ENCODE measurements at places on chromosomes 12 and 14. TPM values are rescaled to one million over a fixed set of nuclear protein-coding genes. Genes with fewer than 3 reads are reported as not detected.

- H3K27ac ChIP-seq: no peak overlapping the region
- no peaks in the 10 kb centered on the region for H3K36me3 ChIP-seq
- H3K27me3 ChIP-seq: no peaks in the 10 kb centered on the region
- no peaks in the 10 kb centered on the region for H3K4me1 ChIP-seq
- no peak for DNase-seq
These were observed 12.6 kb upstream of the DIO2 start for GRCh38 chr14:80223696-80224465.

DNA sequence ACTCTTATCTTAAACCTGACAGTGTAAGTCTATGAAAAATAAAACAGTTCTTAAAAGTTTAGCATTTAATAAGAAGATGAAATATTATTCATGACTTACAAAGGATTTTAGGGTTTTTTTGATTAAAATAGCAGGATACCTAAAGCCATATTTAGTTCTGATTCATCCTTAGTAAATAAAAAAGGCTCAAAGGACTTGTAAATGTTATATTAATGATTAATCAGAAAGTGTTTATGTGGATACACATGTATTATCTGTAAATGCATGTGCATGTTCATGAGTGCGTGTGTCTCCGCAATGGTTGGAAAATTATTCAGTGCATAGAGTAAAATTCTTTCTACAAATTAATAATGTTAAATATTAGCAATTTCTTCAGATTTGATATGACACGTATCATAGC is 4.4 kb downstream of the KLRF1 start:
- H3K27me3 ChIP-seq: no peaks in the 10 kb centered on the region
- H3K4me3 ChIP-seq: no peak overlapping the region
- no peaks in the 10 kb centered on the region for H3K36me3 ChIP-seq
- H3K4me1 ChIP-seq: no peaks in the 10 kb centered on the region

DNA sequence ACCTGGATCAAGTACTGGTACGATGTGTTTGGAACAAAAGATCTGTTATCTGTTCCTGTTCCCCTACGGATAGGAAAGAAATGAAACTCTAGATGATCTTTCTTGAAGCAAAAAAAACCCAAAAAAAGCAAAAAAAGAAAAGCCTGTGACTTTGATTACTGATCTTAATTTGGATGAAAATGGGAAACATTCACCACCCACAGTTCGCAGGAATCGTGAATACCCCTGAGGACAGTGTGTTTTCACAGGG is 138.7 kb upstream of the LMNTD1 start:
- no peaks in the 10 kb centered on the region for H3K36me3 ChIP-seq
- H3K4me1 ChIP-seq: no peaks in the 10 kb centered on the region
- DNase-seq: no peak
- H3K4me3 ChIP-seq: no peak overlapping the region

DNA sequence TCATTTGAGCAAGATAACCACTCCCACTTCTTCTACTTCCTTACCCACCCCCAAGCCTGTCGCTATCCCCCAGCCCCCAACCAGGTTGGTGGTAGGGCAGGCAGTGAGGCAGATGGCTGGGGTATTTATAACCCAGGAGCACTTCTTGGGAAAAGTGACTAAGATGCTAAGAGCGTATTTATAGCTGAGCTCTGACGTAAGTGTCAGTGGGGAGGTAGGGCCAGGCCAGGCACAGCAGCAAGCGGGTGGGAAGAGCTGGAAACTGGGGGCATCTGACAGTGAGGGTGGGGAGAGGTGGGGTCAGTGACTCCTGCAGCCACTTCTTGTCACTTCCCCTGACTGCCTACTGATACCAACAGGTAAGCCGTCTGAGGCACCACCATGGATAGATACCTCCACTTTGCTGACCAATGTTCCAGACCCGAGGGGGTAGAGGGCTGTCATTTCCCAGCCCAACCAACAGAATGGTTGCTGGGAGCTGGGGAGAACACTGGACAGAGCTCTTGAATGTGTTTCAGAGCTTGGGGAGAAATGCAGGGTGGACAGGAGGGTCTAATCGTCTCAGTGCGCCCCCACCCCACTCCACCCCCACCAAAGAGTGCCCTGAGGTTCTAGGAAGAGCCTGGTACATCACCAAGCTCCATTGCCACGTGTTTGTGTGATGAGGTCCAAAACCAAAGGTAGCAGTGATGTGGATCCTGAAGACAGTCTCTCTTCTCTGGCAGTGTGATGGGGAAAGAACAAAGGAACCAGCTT is 2.7 kb upstream of the INHBE start:
- no peaks in the 10 kb centered on the region for H3K27me3 ChIP-seq
- H3K27ac ChIP-seq: no peak overlapping the region
- no peak for DNase-seq
- H3K4me1 ChIP-seq: peaks cover 5% of the 10 kb centered on the region
- H3K36me3 ChIP-seq: no peaks in the 10 kb centered on the region

GRCh38 chr14:59305231-59305630 is 116.8 kb downstream of the DAAM1 start:
- no peak overlapping the region for H3K4me3 ChIP-seq
- H3K36me3 ChIP-seq: no peaks in the 10 kb centered on the region
- DNase-seq: no peak
- no peaks in the 10 kb centered on the region for H3K27me3 ChIP-seq
- no peaks in the 10 kb centered on the region for H3K4me1 ChIP-seq

DNA sequence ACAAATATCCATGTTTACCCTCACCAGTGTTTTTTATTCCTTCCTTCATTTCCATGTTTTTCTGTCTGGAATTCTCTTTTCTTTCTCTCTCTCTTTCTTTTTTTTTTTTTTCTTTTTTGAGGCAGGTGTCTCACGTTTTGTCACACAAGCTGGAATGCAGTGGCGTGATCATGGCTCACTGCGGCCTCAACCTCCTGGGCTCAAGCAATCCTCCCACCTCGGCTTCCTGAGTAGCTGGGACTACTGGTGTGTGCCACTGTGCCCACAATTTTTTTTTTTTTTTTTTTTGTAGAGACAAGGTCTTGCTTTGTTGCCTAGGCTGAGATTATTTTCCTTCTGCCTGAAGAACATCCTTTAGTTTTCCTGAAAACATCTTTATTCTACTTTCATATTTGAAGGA is 15.0 kb upstream of the AMIGO2 start:
- no peak overlapping the region for H3K4me3 ChIP-seq
- peaks cover 4% of the 10 kb centered on the region for H3K4me1 ChIP-seq
- no peaks in the 10 kb centered on the region for H3K27me3 ChIP-seq

DNA sequence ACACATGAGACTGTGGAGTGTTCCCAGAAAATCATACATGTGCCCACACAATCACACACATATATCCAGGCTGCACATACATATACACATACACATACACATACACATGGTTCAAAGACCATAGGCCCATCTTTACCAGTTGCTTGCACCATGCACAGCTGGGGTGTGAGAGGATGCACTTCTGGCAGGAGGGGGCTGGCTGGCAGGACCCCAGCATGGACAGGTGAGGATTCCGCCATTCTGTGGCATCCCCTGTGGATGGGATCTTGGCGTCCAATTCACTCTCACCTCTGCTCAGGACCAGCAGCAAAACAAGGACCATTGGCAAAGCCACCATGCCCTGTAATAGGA is 7.0 kb downstream of the ITGB7 start:
- peaks cover 31% of the 10 kb centered on the region for H3K36me3 ChIP-seq
- H3K4me1 ChIP-seq: peaks cover 67% of the 10 kb centered on the region
- H3K27ac ChIP-seq: peak overlapping the region; percentile 75

DNA sequence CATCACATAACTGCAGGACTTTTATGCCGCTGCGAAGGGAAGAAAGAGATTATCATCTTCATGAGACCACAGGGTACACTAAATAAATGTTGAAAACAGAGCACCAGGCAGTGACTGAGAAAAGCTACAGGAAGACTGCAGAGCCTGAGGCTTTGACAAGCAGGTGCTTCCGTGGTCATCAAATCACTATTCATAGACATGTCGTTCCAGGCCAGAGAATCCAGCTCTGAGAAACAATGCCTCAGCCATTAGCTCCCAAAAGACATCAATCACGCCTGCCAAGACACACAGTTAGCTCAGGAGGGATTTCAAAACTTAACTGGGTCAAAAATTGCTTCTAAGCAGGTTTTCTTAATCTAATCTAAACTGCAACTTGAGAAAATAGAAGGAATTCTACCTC is 47.2 kb upstream of the GARIN6 start:
- H3K4me1 ChIP-seq: no peaks in the 10 kb centered on the region
- no peaks in the 10 kb centered on the region for H3K36me3 ChIP-seq
- H3K27me3 ChIP-seq: no peaks in the 10 kb centered on the region
- no peak overlapping the region for H3K4me3 ChIP-seq

DNA sequence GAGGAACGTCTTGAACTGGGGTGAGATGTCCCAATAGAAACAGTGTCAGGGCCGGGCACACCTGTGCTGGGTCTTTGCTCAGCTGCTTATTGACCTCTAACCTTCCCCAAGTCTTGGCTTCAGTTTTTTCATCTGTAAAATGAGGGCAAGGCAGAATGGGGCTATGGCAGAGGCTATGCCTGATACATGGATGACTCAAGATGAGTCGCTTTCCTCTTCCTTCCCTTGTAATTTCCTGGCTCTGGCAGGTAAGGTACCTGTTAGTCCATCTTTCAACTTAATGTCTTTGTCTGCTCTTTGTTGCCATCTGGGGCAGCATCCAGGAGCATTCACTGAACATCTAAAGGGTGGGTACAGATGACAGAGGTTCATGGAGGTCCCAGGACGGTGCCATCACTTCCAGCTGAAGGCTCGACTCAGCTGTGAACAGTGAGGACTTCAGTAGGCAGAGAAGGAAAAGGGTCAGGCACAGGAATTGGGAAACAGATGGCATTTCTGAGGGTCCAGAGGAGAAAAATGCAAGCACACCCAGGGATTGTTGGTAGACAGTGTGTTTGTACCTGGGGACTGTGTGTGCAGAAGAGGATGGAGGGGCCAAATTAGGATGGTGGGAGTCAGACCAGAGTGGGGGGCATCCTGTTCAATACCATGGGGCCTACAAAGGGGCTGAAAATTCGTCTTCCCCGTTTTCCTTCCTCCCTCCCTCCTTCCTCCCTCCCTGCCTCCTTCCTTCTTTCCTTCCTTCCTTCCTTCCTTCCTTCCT is 268.3 kb downstream of the VRK1 start:
- no peaks in the 10 kb centered on the region for H3K36me3 ChIP-seq
- H3K27ac ChIP-seq: no peak overlapping the region
- no peak overlapping the region for H3K4me3 ChIP-seq
- H3K27me3 ChIP-seq: no peaks in the 10 kb centered on the region
- H3K4me1 ChIP-seq: no peaks in the 10 kb centered on the region
- DNase-seq: no peak

DNA sequence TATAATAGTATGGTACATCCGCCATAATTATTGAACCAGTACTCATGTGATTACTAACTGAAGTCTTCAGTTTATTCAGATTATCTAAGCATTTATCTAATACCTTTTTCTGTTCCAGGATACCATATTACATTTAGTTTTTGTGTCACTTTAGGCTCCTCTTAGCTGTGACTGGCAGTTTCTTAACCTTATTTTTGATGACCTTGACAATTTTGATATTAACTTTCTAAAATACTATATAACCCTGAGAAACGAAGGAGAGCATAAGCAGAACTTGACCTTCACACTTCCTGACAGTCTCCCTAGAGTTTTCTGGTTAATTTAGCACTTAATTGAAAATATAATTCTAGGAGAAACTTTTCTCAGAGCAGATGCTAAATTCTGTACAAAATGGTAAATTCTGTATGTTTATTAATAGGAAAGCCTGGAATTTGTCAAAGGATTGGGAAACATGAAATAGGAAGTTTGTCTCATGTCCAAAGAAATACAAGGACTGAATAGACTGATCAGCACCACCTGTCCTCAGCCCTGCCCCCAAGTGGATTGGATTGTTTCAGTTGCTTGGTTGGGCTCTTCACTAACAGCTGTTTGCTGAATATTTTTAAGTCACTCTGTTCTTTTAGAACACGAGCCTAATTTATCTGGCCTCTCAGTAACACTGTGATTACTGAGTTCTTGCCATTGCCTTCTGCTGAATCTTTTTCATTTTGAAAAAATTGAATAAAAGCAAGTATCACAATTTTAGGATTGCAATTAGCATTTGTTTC is 6.0 kb downstream of the BICDL1 start:
- no peaks in the 10 kb centered on the region for H3K27me3 ChIP-seq
- H3K4me3 ChIP-seq: no peak overlapping the region
- no peak for DNase-seq
- H3K36me3 ChIP-seq: peaks cover 23% of the 10 kb centered on the region
- H3K4me1 ChIP-seq: peaks cover 10% of the 10 kb centered on the region
- H3K27ac ChIP-seq: no peak overlapping the region

DNA sequence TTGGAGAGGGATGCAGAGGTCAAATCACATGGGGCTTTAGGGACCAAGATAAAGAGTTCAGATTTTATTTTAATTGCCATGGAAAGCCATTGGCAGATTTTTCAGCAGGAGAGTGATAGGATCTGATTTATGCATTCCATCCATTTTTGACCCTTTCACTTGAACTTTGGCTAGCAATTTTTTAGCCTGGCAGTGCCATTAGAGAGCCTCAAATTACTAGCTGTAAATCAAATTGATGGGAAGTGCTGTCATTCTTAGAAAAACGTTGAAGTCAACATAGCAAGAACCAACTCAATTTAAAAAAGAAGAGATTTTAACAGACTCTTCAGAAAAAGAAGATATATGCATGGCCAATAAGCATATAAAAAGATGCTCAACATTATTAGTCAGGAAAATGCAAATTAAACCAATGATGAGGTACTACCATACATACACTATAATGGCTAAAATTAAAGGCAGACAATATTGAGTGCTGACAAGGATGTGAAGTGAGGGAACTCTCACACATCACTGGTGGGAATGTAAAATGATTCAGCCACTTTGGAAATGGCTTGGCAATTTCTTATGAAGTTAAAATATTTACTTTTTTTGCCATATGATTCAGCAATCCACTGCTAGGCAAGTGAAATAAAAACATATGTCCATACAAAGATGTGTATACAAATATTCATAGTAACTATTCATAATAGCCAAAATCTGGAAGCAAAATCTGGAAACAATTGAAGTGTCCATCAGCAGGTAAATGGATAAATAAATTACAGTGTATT is 89.7 kb downstream of the PTCSC3 start:
- no peaks in the 10 kb centered on the region for H3K27me3 ChIP-seq
- no peak for DNase-seq
- H3K27ac ChIP-seq: no peak overlapping the region

GRCh38 chr14:61145903-61146481 is 135.1 kb downstream of the TMEM30B start:
- no peak overlapping the region for H3K4me3 ChIP-seq
- no peak overlapping the region for H3K27ac ChIP-seq
- no peaks in the 10 kb centered on the region for H3K27me3 ChIP-seq
- no peak for DNase-seq
- no peaks in the 10 kb centered on the region for H3K36me3 ChIP-seq

GRCh38 chr12:89350630-89351488 is 1.4 kb downstream of the DUSP6 start:
- H3K36me3 ChIP-seq: no peaks in the 10 kb centered on the region
- no peak overlapping the region for H3K27ac ChIP-seq
- peak; percentile 25 for DNase-seq

BDKRB2 gene
- total RNA-seq: not detected

STYK1 gene
- 0.23 TPM for total RNA-seq

GALNT9 gene
- total RNA-seq: not detected

WIF1 gene
- total RNA-seq: not detected

CDH24 gene
- 3.7 TPM for total RNA-seq

REM2 gene
- total RNA-seq: 3.9 TPM

STON2 gene
- total RNA-seq: 0.97 TPM

RHNO1 gene
- 29.9 TPM for total RNA-seq

NRDE2 gene
- 30.2 TPM for total RNA-seq

DACT1 gene
- 15.0 TPM for total RNA-seq

DLGAP5 gene
- total RNA-seq: not detected

LRRC43 gene
- not detected for total RNA-seq

NGB gene
- not detected for total RNA-seq

SPRYD4 gene
- 5.2 TPM for total RNA-seq

KDM2B gene
- 80.7 TPM for total RNA-seq

FZD10 gene
- not detected for total RNA-seq

IRF9 gene
- total RNA-seq: 134 TPM
